ENCODE measurements at places on chromosomes 5 and 9.
A peak's percentile ranks its signal among the peaks of the same experiment; 100 is the strongest.

GRCh38 chr5:79865579-79865978, 125.5 kb downstream of the MTX3 start:
- no peaks in the 10 kb centered on the region for H3K27me3 ChIP-seq
- no peak overlapping the region for H3K27ac ChIP-seq
- H3K4me3 ChIP-seq, result no peak overlapping the region
- H3K4me1 ChIP-seq, result no peaks in the 10 kb centered on the region

DNA sequence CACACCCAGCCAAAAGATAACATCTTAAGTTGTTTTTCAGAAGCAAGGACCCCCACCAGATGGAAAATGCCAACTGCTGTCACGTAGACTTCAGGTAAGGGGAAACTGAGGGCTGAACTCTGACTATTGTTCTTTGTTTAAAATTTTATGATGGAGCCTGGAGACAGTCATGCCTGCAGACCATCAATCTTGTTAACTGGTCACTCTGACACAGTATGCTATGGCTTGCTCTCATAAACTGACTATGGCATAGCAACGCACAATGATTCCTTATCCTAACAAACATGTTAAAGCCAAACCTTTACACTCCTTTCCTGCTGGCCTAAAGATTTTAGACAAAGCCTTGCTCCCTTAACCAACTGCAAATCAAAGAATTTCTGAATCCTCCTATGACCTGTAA, 43.6 kb upstream of the GOLM1 start:
- H3K27me3 ChIP-seq, result no peaks in the 10 kb centered on the region
- no peak overlapping the region for H3K4me3 ChIP-seq
- DNase-seq, result no peak
- H3K27ac ChIP-seq, result no peak overlapping the region

- H3K4me3 ChIP-seq, result no peak overlapping the region
- no peak overlapping the region for H3K27ac ChIP-seq
- DNase-seq, result no peak
- H3K4me1 ChIP-seq, result peaks cover 59% of the 10 kb centered on the region
These were observed 72.3 kb downstream of the LMNB1 start for GRCh38 chr5:126849101-126849678.

DNA sequence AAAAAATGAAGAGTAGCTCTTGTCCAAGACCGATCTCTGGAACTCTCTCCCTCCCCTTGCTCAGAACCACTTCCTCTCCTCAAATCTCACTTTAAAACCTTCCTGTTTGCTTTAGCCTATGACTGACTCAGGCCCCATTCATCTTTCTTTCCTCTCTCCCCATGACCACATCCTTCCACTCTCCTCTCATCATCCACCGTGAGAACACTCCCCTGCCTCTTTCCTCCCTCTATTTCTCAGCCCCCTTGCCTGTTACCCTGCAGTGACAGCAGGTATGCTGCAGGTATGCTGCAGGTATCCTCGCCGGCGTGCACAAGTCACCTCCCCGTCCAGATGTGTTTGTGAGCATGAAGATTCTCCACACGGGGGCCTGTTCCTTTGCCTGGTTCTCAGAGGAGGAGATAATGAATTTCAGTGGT, 505.3 kb downstream of the CCDC171 start:
- H3K27ac ChIP-seq, result no peak overlapping the region
- peak; percentile 31 for DNase-seq
- H3K4me1 ChIP-seq, result peaks cover 13% of the 10 kb centered on the region
- no peaks in the 10 kb centered on the region for H3K27me3 ChIP-seq

- no peaks in the 10 kb centered on the region for H3K27me3 ChIP-seq
- no peaks in the 10 kb centered on the region for H3K36me3 ChIP-seq
- H3K27ac ChIP-seq, result no peak overlapping the region
- H3K4me1 ChIP-seq, result peaks cover 7% of the 10 kb centered on the region
These were observed 13.1 kb downstream of the ROPN1L start for GRCh38 chr5:10454591-10455276.

Measured in GM23338 (cell line).